ENCODE measurements at places on chromosomes 5 and 9.

- DNase-seq, result no peak
Measured at GRCh38 chr5:134659456-134659855, 10.9 kb downstream of the SEC24A start.

GRCh38 chr5:35554016-35554415 lies 63.6 kb upstream of the SPEF2 start:
- DNase-seq, result no peak

GRCh38 chr5:173090639-173091038 lies 34.5 kb downstream of the CREBRF start:
- no peak for DNase-seq

GRCh38 chr9:1939926-1940368 lies 75.2 kb upstream of the SMARCA2 start:
- DNase-seq, result peak; percentile 53

GRCh38 chr5:411728-412127 lies 31.2 kb upstream of the EXOC3 start:
- DNase-seq, result no peak

- peak; percentile 92 for DNase-seq
Measured at GRCh38 chr5:68375540-68375939, 160.0 kb downstream of the PIK3R1 start.

DNA sequence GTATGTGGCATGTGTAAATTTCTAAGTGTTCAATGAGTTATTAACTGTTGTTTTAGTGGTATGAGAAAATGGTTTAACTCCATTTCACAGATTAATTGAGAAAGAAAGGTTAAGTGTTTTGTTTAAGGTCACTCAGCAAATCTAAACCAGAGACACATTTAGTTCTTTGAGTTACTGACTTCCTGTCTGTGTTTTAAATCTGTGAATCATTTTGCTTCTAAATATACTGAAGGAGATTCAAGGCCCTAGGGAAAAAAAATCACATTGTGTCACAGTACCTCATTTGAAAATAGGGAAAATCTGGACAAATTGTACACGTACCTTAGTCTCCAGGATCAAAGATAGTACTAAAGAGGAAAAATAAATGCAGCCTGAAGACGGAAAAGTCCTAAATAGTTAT lies 368.2 kb downstream of the TMEM161B start:
- DNase-seq, result no peak

- no peak for DNase-seq
Measured at GRCh38 chr5:109053995-109054417, 306.3 kb downstream of the FER start.

DNA sequence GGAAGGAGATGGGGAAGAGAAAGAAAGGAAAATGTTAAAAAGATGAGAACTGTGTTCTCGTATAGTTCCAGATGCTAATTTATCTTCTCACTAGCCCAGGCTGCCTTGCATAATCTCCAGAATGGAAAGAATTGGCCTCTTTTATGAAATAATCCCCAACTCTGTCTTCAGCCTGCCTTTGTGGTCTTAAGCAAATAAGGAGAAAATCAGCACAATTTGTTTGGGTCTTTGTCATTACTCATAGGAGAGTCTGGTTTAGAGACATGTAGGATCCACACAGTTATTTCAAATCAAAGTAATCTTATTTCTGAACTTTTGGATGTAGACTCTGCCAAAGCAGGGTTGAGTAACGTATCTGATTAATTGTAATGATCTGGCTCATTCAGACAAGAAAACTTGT lies 50.7 kb upstream of the CAMK4 start:
- DNase-seq, result no peak

DNA sequence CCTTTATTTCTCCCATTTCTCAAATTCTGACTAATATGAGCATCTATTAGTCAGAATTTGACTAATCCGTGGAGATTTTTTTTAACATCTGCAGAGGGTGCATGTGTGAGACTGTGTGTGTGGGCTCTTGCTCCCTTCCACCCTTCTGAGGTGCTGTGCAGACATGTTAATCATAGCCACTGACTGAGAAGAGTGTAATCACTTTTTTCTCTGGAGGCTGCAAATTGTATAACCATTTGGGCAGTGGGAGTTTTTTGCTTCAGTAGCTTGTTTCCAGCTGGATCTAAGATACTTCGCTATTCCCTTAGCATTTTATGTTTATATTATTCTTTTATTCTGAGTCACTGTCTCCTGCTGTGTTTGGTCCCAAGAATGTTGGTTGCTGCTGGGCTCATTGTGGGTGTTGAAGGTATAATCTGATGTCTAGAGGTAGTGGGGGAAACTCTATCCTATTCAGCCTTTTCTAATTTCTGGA lies 66.2 kb downstream of the ARHGEF28 start:
- no peak for DNase-seq

DNA sequence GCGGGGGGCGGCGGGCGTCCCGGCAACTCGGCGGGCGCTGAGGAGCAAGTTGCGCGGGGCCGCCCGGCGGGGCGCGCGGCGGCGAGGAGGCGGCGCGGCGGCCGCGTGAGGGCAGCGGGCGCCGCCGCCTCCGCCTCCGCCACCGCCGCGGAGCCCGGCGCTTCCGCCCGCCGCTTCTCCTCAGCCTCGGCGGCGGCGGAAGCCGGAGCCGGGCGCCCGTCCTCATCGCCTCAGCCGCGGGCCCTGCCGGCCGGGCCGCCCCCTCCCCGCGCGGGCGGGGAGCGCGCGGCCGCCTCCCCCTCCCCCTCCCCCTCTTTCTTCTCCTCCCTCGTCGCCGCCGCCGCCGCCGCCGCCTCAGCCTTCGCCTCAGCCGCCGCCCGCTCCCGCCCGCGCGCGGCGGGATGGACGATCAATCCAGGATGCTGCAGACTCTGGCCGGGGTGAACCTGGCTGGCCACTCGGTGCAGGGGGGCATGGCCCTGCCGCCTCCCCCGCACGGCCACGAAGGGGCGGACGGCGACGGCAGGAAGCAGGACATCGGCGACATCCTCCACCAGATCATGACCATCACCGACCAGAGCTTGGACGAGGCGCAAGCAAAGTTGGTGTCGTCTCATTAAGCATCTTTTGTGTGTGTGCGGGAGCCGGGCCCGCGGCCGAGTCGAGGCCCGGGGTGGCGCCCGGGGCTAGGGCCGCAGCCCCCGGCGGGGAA lies at the start of gene PBX3:
TSS of gene PBX3 (plus strand) at position 321 of the 712 bp plus-strand sequence.
- DNase-seq, result no peak

- no peak for DNase-seq
Measured at GRCh38 chr9:92607088-92607487, 62.8 kb downstream of the IPPK start.

GRCh38 chr5:54725391-54726280 lies 208.1 kb downstream of the SNX18 start:
- no peak for DNase-seq

DNA sequence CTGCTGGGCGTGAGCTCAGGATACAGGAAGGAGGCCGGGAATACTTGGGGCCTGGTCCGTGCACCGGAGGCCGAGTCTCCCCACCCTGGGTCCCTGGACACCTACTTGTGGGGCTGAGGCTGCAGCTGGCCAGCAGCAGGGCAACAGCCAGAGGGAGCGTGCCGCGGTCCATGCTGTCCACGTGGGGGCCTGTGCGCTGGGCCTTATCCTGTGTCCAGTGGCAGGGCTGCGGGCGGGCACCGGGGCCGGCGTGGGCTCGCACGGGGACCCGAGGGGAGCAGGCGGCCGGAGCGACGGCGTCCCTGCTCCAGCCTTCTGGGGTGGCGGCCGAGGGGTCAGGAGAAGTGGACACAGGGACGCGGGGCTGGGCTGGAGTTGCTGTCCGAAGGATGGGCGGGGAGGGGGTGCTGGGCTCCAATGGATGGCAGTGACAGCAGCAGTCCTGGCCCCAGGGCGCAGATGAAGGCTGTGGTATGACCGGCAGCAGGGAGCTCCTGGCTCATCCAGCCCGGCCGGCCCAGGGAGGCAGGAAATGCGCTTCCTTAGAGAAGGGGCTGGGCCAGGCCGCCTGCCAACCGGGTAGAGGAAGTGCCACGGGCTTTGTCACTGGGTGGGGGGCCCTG lies at the start of gene ENG:
TSS of gene ENG (minus strand) at position 475 of the 623 bp plus-strand sequence. CDS start at position 172, 303 bp downstream.
- no peak for DNase-seq

DNA sequence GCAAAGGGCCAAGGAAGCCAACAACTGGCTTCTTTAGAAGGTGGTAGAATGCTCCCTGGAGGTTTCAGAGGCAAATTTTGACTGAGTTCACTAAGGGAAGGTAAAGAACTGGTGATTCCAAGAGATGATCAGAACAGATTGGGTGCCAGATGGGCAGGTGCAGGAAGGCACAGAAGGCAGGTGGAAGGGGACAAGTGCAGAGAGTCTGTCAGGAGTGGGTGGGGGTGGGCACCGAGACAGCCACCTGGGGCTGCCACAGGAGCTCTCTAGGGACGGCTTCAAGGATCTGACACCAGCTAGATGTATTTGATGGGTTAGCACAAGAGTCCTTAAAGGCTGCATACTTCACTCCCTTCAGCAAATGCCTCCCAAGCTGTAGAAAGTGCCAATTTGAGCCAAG lies 207.3 kb downstream of the PTTG1 start:
- no peak for DNase-seq

- no peak for DNase-seq
Measured at GRCh38 chr9:137458194-137459151, 661 bp downstream of the NSMF start.

DNA sequence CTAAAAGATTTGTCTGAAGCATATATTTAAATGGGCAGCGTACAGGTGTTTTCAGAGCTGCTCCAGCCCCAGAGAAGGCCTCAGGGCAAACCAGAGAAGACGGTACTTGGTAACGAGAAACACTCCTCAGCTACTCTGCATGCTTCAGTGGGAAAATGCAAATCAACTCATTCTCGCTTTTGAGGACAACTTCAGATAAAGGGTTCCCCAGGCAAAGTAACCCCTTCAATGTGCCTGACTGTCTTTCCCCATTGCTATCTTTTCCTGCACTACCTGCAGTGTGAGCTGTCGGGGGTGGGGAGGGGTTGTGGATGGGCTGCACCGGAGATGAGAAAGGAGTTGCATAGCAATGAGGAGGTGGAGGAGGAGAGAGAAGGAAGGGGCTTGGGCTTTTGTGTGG lies 339.7 kb upstream of the CLINT1 start:
- DNase-seq, result peak; percentile 98

DNA sequence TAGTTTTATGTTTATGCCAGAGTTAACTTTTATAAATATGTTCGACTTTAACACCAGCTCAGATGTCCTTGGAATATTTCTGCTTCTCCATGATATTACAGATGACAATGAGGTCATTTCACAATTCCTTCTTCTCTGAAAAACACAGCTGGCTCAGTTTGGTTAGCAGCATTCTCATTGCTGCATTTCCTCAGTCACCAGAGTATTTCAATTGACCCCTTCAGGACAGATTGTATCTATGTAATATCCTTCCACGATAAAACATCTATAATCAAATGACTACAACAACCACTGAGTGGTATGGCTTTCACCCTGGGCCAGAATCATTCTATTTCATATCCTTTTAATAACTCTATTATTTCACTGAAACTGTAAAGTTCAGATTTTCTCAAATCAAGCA lies 148.7 kb downstream of the OXCT1 start:
- no peak for DNase-seq

DNA sequence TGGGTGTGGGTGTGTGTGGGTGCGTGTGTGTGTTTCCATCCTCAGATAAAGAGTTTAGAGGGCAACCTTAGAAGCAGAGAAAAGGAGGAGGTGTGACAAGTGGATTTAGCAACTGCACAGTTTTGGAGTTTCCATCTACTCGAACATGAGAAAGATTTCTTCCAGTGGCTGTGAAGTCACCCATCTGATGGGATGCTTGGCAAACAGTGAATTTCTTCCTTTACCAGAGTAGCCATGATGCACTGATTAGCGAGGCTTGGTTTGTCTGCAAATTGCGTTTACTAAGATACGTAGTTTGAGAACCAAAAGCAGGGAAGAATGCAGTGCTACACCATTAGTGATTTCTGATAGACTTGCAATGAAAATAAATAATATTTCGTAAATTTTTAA lies 791 bp upstream of the STARD4 start:
- no peak for DNase-seq

GRCh38 chr5:1781726-1782384 lies 17.8 kb downstream of the MRPL36 start:
- DNase-seq, result no peak

GRCh38 chr5:68007451-68007850 lies 208.1 kb upstream of the PIK3R1 start:
- no peak for DNase-seq

- no peak for DNase-seq
Measured at GRCh38 chr9:76756941-76757673, 7.1 kb upstream of the PCA3 start.

DNA sequence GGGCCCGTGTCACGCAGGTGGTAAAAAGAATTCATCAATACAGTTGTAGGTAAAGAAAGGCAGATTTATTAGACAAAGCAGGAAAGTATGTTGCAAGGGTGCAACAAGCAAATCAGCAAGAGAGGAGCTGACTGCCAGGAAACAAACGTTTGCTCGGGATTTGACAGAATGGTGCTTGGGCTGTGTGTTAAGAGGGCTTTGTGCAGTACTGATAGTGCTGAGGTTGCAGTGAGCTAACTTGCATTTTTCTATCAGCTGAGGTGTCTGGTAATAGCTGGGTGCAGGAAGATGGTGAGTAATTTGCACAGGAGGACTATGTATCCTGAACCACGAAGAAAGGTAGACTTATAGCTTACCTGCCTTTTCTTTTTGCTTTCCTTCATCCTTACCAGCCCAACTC lies 3.9 kb upstream of the RARS1 start:
- DNase-seq, result no peak

DNA sequence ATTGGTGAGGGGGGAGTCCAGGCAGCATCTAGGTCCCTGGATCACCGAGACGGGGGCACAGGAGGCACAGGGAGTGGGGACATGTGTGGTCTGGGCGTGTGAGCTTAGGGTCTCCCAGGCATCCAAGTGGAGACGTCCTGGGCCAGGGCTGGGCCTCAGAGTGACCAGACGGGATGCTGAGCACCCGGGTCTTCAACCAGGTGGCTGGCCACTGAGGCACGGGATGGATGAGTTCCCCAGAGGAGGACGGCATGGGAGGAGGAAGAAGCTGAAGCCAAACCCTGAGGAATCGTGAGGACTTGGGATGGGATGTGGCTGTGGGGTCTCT lies 88.0 kb downstream of the LMX1B start:
- DNase-seq, result no peak

DNA sequence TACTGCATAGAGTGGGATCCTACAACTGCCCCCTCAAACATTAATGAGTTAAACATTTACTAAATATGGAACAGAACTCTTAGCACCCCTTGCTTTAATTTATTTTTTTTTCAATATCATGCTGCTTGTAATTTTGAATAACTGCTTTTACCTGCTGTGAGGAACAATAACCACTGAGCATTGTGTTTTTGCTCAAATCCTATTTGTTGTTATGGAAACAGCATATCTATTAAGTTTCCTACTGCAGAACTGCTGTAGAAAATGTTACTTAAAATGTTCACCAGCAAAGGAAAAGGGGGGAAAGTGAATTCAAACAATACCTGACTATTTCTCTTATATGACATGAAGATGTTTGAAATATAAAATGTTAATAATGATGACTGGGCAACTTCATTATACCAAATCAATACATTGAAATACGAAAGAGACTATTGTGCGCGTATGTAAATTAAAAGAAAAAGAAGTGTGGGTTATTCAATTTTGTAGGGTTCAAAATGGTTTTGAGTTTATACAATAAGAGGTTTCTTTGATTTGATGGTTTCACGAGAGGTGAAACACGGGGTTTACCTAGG lies 1043.8 kb upstream of the NUDT12 start:
- no peak for DNase-seq
